T-helper 22 cell (primary cell): ENCODE measurements at places on chromosomes 4 and X.

- DNase-seq, result no peak
Observed at GRCh38 chr4:53987761-53988171, 76.6 kb downstream of the CHIC2 start.

- no peak for DNase-seq
Observed at GRCh38 chr4:70877556-70877955, 24.6 kb upstream of the MOB1B start.

GRCh38 chr4:186810613-186811150 is 87.0 kb upstream of the FAT1 start:
- DNase-seq, result no peak

GRCh38 chr4:177116161-177116560 is 193.5 kb upstream of the NEIL3 start:
- no peak for DNase-seq

- no peak for DNase-seq
Observed at GRCh38 chr4:138301536-138301935, 59.4 kb upstream of the SLC7A11 start.

DNA sequence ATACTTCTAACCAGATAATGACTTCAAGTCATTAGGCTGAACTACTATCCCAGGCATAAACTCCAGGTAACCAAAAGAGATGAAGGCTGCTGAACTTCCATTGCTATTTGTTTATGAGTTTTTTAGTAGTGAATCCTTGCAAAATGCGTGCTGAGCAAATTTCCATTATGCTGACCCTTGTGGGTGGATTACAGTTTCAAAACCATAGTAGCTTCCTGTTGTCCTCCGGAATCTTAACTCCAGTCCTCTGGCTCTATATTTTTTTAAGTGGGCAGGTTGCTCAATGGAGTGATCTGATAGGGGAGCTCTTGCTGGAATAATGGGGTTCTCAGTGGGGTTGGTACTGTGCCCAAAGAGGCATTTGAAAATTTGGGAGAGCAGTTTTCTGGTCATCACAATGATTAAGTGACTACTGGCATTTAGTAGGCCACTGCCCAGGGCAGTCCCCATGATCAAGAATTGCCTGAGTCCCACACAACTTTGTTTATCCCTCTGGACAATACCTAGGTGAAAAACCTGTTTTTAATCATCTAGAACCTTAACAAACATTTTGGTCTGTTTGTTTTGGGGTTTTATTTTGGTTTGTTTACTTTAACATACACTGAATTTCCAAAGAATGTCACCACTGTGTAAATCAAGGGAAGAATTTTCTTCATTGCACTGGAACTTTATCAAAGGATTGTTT is 302.3 kb upstream of the GATB start:
- DNase-seq, result no peak

GRCh38 chr4:177001271-177002175 is 208.8 kb upstream of the VEGFC start:
- DNase-seq, result no peak

DNA sequence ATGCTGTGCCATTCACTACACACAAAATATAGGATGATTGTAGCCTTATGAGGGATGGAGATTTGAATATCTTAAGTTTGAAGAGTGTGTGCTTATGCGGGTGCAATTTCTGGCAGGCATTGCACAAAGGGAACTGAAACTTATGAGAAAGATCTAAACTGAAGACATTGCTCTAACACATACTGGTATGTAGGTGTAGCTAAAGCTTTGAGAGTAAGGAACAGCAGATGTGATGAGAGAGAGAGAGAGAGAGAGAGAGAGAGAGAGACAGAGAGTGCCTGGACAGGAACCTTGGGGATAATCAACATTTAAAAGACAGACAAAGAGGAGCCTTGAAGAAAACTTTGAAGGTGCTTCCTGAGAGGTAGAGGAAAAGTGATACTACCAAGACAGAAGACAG is 379.7 kb downstream of the SPRY1 start:
- no peak for DNase-seq
